ENCODE measurements at places on chromosomes 1 and 21.

- no peak for DNase-seq
Observed at GRCh38 chr1:238061967-238062613, 171.4 kb upstream of the ZP4 start.

GRCh38 chr1:76055987-76056386 is 18.6 kb upstream of the ST6GALNAC3 start:
- DNase-seq = no peak

GRCh38 chr1:112985123-112985522 is 29.1 kb upstream of the SLC16A1 start:
- DNase-seq = no peak

- no peak for DNase-seq
Observed at GRCh38 chr1:192161976-192162375, 3.7 kb downstream of the RGS18 start.
